ENCODE measurements at places on chromosomes 5 and 9.

DNA sequence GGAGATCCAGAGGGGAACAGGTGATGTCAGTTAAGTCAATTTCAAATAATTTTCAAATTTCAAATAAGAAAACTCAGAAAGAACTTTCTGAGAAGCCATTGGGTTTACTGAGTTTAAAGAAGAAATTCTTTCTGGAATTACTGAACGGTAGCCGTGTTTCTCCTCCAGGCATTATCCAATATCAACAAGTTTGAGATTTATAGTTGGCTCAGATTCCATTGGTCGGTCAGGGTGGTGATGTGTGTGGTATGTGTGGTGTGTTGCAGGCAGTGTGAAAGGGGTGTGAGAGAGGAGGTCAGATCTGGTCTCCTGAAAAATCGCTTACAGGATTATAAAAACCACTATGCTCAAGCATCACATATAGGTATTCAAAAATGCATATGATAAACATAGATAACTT is 60.1 kb downstream of the PDE4D start:
- no peak for DNase-seq

DNA sequence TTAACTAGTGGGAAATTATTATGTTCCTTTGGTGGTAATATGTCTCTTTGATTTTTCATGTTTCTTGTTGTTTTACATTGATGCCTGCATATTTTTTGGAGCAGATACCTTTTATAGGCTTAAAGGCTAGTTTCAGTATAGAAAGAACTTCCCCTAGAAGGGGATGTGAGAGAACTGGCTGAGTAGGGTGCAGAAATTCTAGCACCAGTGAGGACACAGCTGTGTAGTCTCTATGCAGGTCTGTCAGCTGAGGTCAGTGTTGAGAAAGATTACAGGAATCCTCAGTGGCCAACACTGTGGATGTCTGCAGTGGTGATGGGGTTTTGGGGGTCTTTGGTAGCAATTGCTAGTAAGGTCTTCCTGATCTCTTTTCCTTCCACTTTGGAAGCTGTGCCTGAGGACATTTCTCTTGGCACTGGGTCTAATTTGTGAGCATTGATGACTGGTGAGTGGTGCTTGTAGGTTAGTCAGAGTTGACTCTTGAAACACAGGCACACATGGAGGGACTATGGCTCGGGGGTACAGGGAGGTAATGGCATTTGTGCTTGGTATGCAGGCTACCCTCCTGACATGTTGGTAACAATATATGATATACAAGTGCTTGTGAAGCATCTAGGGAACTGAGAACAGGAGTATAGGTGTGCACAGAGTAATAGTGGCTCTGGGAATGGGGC is 221.4 kb downstream of the SPATA31D1 start:
- no peak for DNase-seq

GRCh38 chr5:112929336-112930081 is 7.5 kb upstream of the REEP5 start:
- no peak for DNase-seq

DNA sequence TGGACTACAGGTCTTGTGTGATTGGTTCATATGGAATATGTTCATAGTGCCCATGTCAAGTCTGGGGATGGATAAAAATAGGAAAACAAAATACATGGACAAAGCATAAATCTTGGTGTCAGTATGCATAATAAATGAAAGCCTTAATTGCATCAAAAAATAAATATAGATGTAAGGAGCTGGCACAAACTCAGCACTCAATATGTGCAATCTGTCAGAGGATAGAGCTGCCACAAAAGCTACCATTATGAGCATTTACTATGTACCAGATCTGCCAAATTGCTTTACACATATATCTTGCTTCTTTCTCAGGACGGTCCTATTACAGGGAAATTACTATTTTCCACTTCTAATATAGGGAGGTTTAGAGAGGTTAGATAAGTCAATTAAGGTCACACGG is 18.2 kb upstream of the TMED7 start:
- no peak for DNase-seq

GRCh38 chr5:111682121-111682520 is 74.9 kb downstream of the NREP start:
- DNase-seq, result no peak

Data from stimulated activated CD4-positive, alpha-beta T cell treated with anti-CD3 and anti-CD28 coated beads, TNF-alpha, amount 100 ng/mL, for 1 hour (primary cell).